ENCODE measurements at places on chromosomes 1 and 21.
A peak's percentile ranks its signal among the peaks of the same experiment; 100 is the strongest.

GRCh38 chr21:41217671-41218385 is 49.9 kb downstream of the BACE2 start:
- DNase-seq = no peak

DNA sequence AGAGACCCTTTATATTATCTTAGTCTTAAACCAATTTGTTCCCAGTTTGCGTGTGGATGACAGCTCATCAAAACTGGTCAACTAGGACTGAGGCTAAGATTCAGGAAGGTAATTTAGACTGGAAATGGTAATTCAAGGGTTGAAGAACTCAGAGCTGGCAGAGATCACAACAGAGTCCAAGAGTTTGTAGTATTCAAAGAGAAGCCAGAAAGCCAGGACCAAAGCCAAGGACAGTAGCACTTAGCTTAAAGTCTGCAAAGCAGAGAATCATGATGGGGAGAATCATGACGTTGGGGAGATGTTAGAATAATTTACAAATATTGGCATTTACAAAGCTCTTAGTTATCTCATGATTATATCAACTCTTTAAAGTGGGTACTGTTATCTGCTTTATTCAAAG is 32.6 kb downstream of the RNF11 start:
- DNase-seq = no peak

DNA sequence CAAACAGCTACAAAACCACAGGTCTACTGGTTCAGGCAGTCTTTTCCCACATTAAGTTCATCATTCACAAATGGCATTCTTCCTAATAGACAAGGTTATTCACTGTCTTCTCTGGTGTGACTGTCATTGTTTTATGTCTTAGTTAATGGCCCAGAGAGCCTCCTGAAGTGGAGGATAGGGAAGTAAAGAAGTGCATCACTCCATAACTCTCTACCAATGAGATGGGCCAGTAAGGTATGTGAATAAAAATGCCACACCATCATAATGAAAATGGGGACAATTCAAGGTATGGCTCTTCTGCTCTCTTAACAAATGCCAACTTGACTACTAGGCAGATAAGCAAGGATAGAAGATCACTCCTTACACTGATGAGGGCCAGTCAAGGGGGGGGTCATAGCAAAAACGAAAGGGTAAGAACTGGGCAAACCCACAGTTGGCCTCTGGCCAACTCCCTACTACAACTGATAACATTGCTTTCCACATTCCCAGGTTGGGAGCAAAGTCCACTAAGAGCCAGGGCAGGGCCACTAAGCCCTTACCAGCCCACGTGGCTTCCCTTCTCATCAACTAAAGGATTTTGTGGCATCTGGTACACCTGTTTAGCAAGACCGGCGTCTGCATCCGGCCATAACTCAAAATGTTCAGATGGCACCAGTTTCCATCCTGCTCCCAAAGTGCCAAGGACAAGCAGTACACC is 10.0 kb downstream of the PABPC4 start:
- no peak for DNase-seq

GRCh38 chr21:40717028-40717427 is 129.9 kb downstream of the DSCAM start:
- no peak for DNase-seq

DNA sequence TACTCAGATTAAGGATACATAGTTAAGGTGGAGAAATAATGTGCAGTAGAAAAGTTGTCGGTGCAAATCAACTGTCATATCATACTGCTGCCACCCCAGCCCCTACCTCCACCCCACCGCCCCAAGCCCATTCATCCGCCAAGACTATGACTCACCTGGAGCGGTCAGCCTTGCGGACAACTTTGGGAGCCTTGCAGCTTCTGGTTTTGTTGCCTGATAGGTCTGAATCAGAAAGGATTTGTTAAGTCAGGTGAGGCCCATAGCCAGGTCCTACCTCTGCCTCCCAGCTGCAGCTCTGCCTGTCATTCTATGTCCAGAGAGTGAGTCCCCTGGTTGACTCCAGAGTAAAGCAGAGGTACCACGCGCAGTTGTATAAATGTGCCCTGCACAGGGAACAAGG is 12.6 kb downstream of the C1orf162 start:
- DNase-seq = no peak

GRCh38 chr1:66048011-66048410 is 255.3 kb downstream of the PDE4B start:
- peak; percentile 32 for DNase-seq

DNA sequence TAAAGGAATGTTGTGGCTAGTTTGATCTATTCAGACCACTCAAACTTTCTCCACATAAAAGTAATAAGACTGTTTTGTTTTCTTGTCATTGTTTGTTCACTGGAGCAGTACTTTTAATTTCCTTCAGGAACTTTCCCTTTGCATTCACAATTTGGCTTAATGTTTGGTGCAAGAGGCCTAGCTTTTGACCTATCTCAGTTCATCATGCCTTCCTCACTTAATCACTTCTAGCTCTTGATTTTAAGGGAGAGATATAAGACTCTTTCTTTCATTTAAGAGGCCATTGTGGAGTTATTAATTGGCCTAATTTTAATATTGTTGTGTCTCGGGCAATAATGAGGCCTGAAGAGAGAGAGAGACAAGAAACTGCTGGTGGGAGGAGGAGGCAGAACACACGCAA is 371.7 kb upstream of the DEPDC1 start:
- no peak for DNase-seq

- DNase-seq = no peak
These were observed 103.9 kb upstream of the DUSP10 start for GRCh38 chr1:221845650-221846371.

DNA sequence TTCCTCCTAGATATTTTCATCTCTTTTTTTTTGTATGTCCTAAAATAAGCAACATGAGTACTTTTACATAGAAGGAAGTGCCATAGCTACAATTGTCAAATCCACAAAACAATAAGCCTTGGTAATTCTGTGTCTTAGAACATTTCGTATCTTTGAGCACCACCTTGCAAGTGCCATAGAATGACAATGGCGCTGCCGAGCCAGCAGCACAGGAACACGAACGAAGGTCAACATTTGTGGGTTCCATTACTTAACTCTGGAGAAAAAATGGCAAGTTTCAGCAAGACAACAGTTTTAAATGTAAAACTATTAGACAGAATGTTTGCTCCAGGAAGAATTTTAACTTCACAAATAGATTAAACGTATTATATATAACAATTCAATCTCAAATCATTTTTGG is 222.1 kb downstream of the CHRM3 start:
- no peak for DNase-seq

- DNase-seq = peak; percentile 24
These were observed 15.6 kb downstream of the RD3 start for GRCh38 chr1:211476200-211476849.

GRCh38 chr1:204203206-204203767 is 7.0 kb upstream of the KISS1 start:
- DNase-seq = no peak

DNA sequence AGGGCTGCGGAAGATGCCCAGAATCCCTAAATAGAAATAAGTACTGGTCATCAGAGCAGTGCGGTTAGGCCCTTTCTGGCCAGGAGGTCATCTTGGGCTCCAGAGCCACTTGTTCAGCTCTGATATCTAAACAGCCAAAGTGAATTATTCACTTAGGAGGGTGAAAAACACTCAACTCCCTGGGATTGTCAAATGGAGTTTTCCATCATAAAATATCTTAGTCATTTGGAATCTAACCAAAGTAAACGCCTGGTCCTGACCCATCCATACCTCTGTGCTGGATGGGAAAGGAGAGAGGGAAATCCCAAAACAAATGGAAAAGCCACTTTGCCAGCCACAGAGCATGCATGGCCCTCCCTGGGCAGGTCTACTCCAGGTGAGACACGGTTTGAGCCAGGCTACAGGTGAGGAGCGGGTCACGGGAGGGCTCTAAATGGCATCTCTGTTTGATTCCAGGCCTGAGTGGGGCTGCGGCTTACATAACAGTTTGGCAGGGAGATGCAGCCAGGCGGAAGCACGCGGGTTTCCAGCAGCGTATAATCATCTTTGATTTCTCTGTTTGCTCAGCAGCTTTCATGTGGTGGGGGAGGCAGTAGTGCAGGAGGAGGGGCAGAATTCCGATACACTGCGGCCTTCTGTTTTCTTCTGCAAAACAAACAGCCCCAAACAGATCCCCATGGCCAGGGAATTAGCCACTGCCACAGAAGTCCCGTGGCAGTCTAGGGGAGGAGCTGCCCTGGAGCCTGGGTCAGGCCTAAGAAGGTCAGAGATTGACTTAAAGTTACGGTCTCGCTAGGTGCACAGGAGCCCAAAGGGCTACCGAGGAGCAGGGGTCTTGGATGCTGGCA is 59.1 kb upstream of the ZNF648 start:
- no peak for DNase-seq

DNA sequence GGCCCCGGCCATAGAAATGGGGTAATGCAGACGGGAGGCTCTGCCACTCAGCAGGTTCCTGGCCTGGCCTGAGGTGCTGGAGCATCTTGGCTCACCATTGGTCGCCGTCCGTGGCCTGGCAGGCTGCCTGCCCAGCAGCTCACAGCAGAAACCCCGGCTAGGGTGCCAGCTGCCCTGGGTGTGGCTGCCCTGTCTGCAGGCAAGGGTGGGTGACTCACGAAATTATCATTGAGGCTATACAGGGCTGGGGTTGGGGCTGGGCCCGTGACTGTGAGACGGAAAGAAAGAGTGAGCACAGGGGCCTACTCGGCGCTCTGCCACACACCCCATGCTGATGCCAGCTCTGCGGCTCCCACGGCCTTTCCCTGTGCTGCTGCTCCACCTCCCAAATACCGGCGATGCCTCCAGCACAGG is 8.0 kb upstream of the PKP1 start:
- no peak for DNase-seq

DNA sequence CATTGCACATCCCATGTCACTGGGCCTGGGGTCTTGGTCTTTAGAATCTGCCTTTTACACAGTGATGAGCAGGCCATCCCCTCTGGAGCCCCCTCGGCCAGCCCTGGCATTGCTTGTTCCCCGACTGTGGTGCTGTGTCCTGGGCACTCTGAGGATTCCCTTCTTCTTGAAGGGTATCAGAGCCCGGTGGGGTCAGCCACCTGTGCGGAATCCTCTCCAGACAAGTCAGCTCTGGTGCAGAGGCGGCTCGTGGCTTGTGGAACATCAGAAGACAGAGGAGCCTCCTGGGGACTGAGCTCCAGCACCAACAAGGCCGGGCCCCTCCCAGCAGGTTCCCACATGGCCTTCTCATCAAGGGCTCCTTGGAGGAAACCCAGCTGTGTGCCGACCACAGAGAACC is 57.9 kb upstream of the AJAP1 start:
- DNase-seq = no peak

Data from HS-5 (cell line).